ENCODE measurements at places on chromosomes 1 and 21.

DNA sequence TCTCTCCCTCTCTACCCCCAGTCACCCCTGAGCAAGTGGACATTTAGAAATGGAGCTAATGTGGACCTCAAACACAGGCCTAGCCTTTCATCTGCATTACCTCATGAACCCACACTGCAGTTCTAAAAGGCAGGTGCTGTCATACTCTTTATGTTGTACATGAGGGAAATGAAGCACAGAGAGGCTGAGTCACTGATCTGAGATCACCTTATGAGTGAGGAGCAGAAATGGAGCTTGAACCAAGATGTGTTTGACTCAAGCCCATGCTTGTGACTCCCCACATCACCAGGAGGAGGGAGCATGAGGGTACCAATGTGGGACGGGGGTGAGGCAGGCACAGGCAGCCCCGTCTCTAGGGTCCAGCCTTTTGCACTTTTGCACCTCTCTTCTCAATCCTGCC is 702.8 kb downstream of the PTPRU start:
- no peak for DNase-seq

DNA sequence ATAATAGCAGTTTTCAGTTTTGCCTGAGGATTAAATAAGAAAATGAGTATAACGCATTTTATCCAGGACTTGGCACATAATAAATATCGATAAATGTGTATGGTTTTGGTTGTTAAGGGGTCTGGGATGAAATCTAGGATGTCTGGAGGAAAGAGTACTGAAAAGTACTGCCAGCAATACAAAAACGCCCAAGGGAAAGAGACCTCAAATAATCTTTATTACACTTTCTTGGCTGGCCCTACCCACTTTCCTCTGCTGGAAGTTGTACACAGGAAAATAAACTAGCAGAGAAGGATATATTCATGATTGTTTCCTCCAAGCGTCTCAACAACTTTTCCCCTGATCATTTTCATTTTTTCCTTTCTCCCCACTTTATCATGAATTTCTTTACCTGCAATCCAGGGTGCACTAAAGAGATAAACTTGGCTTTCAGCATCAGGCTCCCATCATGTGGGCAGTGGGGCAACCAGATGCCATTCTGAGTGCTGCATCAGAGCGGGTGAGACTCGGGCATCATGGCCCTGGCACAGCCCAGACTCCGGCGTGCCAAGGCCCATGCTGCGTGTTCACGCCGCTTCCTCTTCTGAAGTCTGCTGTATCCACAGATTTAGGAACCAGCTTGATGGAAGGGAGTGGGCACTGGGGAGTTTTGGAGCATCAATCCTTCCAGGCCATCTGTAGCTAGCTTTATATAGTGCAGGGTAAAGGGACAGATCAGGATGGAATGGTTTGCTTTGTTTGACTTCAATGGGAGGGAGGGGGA is 35.8 kb upstream of the PLXNA2 start:
- DNase-seq = no peak

GRCh38 chr21:43866260-43866629 is 1.2 kb downstream of the AGPAT3 start:
- DNase-seq = peak; percentile 68

GRCh38 chr1:202068596-202068995 is 54.1 kb upstream of the GPR37L1 start:
- no peak for DNase-seq

DNA sequence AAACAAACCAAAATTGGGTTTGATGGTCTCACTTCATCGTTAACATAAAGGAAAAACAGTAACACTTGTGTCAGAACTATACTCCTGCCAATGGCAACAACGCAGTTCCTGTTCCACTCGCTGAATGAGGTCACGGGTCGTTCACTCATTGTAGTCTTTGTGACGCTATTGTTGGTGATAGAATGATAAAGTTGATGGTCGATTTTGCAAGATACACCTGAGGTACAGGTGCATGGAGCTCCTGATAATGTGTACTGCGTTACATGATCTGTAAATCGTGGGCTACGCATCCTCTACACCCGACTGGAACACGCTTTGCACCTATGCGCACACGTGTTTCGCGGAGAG is 391 bp upstream of the CENPS start:
- no peak for DNase-seq

DNA sequence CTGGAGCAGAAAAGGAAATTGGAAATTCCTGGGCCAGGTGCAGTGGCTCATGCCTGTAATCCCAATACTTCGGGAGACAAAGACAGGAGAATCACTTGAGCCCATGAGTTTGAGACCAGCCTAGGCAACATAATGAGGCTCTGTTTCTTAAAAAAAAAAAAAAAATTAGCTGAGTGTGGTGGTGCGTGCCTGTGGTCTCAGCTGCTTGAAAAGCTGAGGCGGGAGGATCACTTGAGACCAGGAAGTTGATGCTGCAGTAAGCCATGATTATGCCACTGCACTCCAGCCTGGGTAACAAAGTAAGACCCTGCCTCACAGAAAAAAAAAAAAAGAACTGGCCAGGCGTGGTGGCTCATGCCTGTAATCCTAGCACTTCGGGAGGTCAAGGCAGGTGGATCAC is 56.7 kb downstream of the SRSF11 start:
- no peak for DNase-seq

GRCh38 chr1:45299981-45300668 is 26.6 kb upstream of the HPDL start:
- peak; percentile 85 for DNase-seq

DNA sequence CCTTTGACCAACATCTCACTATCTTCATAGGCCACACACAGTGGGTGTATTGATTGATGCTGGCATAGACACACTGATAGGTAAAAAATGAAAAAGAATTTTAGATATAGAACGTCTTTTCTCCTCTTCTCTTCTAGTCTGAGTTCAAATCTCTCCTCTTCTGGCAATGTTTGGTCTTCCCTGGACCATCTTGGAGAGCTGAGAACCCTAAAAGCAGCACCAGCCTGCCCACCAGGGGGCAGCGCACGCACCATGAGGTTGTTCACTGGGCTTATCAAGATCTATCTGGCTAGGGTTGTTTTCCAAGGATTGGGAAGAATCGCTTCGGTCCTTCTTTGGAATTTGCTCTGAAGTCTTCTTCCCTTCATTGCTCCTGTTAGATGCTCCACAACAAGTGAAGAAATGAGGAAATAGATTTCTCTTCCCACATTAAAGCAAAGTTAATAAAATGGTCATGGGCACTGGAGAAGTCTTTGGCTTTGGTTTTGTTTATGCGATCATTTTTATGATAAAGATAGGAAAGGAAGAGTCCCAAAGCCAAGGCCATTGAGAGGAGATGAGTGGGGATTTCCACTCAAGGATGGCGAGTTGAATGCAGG is 104.0 kb upstream of the OLIG2 start:
- peak; percentile 55 for DNase-seq

DNA sequence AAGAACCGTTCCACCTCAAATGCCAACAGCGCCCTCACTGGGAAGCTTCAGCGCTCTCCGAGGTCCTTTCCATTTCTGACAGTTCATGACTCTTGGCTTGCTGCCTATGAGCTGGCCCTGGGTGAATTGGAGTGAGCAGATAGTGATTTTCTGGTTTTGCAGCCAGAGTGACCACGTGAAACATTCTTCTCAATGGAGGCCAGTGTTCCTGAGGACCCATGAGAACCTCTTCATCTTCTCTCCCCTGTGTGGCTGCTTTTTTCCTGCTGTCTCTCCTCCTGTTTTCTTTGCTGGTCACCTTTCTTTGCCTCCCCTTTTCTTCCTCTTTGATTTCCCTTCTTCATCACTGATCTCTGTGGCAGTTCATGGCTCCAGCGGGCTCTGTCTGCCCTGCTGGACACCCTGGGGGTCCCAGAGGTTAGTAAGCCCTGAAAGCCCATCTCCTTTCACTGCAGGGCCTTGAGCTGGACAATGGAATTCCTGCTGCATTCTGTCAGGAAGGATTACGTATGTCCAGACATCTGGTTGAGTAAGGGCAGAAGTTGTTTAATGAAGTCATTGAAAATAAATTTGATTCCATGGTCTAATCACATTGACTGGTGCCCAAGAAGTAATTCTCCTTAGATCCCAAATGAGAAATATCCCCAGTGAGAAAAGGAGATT is 29.9 kb downstream of the VASH2 start:
- DNase-seq = no peak

DNA sequence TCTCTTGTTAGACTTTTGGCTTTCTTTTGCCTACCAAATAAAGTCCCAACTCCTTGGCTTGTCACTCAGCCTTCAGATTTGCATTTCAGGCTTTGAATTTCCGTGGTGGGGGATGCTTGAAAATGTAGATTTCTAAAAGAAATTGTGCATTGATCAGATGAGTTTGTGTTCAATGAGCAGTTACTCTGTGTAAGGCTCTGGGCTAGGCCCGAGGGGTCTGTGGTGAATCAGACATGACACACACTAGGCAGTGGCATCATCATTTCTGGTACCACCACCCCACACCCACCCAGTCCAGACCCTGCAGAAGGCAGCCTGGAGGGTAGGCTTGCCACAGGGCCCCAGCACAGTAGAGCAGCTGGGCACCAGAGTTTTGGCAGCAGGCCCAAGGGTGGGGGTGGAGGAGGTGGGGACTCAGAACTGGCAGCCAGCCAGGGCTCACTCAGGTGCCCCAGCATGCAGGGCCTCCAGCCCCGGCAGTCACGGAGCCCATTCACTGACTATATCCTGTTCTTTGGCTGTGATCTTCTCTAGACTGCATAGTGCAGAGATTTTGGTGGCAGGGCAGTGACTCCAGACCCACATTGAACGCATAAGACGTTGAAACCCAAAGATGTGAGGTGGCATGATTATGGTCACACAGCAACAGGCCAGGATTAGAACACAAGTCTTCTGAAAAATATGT is 97.2 kb upstream of the ARTN start:
- peak; percentile 57 for DNase-seq

DNA sequence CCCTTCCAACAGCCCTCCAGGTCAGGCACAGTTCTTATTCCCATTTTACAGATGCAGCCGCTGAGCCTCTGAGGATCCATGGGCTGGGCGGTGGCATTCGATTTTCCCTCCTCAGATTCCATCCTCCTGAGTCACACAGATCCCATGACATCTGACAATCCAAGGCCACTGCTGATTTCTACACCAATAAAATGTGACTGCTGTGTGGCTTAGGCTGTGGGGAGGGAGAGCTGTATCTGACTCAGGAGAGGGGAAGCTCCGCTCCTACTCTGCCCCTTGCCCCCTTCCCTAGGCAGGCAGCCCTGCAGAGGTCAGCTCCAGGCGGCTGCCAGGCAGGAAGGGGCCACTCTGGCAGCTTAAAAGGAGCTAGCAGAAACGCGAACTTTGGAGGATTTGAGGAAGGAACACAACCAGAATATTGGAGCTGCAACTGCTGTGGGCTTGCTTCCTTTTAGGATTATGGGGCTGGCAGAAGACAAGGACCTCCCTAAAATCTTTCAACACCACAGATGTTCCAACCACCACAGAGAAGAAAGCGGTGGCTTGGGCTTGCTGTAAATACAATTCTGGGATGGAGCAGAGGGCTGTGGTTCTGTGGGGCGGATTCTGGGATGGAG is 50.0 kb downstream of the MRPL37 start:
- no peak for DNase-seq

- DNase-seq = peak; percentile 46
These were observed 497 bp upstream of the FUCA1 start for GRCh38 chr1:23868557-23869016.

GRCh38 chr21:44758781-44759627 is 42.6 kb downstream of the UBE2G2 start:
- no peak for DNase-seq

DNA sequence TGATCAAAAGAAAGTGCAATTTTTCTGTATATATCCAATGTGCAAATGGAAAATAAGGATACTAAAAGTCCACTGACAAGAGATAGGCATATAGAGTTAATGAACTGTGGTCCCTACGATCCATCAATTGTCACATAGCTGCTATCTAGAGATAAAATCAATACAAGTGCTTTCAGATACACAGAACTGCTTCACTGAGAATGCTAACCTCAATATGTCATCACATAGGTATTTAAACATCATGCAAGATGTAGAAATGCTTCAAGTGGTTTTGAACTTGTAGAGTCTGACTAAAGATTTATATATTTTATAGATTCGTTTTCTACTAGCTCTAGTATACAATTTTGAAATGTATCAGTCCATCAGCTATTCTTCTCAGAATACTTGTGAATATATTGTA is 1604.7 kb downstream of the PLA2G4A start:
- no peak for DNase-seq

DNA sequence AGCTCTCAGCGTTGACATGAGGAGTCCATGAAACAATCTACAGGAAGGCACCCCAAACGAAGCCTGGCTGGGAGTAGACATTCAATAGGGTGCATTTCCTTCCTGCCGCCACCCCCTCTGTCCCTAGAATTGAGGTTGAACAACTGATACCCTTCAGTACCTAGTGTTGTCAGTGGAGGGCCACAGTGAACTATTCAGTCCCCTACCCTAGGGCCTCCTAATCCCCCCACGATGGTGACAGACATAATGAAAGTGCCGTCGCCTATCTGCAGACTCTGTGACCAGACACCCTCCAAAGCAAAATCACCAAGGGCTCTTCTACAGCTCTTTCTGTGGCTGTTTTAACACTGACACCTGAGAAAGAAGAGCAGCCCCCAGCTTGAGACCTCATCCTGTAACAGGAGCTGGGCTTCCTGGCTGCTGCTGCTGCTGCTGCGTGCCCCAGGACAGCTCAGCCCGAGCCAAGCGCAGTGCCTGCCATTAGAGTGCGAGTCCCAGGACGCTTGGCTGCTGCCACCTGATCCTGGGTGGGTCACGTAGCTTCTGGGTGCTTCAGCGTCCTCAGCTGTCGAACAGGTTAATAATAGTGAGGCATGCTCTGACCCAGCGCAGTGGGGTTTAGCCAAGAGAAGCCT is 183.0 kb downstream of the ZBTB18 start:
- peak; percentile 12 for DNase-seq

DNA sequence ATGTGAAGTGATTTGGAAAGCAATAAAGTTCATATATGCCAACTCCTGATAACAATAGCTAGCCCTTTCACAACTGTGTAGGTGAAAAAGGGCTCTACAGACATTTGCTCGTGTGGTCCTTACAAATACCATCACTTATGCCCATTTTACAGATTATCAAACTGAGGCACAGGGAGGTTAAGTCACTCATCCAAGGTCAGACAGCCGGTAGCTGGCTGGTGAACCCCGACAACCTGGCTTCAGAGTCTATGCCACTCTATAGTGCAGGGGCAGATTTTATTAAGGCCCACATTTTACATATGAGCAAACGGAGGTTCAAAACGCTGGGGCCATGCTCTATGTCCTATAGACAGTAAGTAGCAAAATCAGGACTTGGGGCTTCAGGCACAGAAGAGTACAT is 280.5 kb downstream of the RRAGC start:
- DNase-seq = no peak

GRCh38 chr21:29647353-29647781 is 292.4 kb downstream of the GRIK1 start:
- no peak for DNase-seq

GRCh38 chr1:202007805-202008489 is 2.4 kb upstream of the ELF3 start:
- no peak for DNase-seq

GRCh38 chr1:236959112-236959511 is 45.1 kb downstream of the MT1HL1 start:
- no peak for DNase-seq

GRCh38 chr1:225561675-225562074 is 91.2 kb downstream of the ENAH start:
- no peak for DNase-seq
